NCI-H510A treated with DMSO at 0.1 percent for 48 hours (cell line): ENCODE measurements at places on chromosomes 3 and 15.

DNA sequence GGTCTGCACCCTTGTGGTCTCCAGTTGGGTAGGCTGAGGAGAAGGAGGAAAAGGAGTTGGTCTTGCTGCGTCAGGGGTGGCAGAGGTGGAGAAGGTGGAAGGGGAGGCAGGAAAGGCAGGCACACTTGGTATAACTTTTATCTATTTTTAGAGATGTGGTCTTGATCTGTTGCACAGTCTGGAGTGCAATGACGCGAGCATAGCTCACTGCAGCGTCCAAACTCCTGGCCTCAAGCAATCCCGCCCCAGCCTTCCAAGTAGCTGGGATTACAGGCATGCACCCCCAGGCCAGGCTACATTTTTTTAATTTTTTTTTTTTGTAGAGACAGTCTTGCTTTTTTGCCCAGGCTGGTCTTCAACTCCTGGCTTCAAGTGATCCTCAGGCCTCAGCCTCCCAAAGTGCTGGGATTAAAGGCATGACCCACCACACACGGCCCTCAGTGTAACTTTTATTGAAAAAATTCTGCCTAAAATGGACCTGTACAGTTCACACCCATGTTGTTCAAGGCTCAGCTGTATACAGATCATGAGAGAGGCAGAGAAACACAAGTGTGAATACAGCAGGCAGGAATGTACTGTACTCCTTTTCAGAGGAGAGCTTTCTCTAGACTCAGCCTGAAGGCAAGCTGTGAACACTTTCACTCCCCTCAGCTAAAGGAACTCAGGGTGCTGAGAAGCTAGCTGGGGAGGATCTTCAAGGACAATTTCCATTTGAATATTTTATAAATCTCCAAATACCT, 2.1 kb upstream of the RHOV start:
- DNase-seq = no peak

- no peak for DNase-seq
Observed at GRCh38 chr15:67305506-67305905, 50.9 kb downstream of the IQCH start.

DNA sequence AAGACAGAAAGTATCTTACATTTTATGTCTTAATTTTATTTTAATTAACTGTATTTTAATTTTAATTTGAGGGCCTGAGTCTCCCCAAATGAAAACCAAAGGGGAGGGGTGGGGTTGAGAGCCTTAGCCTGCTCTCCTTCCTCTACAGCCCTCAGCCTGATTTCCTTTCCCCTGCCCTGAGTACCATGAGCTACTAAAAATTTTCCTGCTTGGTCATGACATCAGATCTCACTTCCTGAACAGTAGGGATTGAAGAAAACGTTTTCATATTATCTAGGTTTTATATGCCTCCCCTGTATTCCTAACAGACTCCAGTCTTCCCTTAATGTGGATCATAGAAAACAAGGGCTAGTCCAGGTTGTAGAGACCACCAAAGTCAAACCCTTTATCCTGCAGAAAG, 133.9 kb downstream of the MYLK start:
- no peak for DNase-seq

DNA sequence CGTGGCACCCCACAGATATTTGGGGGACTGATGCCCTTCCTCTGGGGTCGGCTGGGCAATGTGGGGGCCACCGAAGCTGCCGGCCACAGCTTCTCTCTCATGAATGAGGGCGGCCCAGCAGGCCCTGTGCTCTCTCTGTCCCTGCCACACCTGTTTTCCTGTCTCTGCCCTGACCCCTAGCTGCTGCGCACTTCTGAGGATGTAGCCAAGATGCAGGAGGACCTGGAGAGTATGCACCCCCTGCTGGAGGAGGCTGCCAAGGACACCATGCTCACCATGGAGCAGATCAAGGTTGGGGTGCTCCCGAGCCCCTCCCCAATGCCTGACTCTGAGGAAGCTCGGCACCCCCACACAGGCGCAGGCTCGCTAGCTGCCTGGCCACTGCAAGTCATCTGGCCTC, 59.7 kb downstream of the SEMA3G start:
- peak; percentile 10 for DNase-seq

- DNase-seq = no peak
Observed at GRCh38 chr3:13415236-13415986, 4.7 kb downstream of the NUP210 start.

GRCh38 chr3:12356996-12357395, 68.1 kb downstream of the PPARG start:
- DNase-seq = no peak

DNA sequence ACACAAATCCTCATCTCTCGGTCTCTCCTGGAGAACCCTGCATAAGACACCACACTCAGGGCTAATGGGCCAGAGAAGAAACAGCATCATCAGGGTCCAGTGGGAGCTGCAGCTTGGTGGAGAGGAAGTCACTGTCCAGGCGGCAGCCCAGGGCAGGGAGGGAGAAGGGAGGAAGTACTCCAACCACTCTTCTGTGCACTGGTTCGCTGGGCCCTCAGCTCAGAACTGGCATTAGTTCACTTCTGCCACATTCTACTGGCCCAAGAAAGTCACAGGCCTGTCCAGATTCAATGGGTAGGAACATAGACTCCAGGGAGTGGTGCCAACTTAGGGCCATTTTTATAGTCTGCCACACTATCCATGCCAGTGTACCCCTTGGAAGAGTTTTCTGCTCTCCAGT, 169.0 kb downstream of the ABHD5 start:
- DNase-seq = no peak

GRCh38 chr3:53974324-53974723, 82.7 kb upstream of the SELENOK start:
- DNase-seq = no peak

DNA sequence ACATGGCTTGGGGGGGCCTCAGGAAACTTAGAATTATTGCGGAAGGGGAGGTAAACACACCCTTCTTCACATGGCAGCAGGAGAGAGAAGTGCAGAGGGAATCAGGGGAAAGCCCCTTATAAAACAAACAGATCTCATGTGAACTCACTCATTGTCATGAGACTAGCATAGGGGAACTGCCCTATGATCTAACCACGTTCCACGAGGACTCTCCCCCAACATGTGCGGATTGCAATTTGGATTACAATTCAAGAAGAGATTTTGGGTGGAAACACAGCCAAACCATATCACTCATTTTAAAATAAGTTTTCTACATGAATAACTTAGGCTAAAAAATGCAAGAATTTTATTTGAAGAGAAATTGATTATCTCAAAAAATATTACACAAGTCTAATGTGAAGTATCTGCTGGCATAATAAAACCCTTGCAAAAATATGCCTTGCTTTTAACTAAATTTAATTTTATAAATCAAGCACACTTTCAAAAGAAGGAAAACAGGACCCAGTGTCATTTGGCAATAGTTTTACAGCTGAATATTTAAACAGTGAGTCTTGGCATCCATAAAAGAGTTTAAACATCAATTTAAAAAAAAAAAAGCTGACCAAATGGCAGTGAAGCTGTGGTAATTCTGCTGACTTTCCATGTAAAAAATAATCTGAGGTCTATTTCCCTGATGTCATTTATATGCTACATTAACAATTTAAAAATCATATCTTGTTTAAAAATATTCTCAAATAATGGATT, 1057.2 kb downstream of the NAALADL2 start:
- DNase-seq = no peak

DNA sequence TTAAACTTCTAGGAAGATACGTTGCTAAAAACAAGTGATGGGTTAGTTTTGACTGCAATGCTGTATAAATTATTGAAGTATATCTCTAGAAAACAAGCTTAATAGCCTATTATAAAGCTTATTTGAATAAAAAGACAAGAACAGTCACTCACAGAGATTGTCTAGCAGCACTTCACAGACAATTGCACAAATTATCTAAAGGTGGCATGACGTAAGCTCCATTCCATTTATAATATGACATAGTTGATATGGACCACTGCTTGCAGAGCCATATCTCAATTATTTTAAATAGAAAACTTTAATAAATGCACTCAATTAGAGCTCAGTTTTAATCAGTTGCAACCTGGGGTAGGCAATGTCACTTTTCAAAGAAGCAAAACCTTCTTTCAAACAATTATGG, 319.9 kb upstream of the GBE1 start:
- no peak for DNase-seq

DNA sequence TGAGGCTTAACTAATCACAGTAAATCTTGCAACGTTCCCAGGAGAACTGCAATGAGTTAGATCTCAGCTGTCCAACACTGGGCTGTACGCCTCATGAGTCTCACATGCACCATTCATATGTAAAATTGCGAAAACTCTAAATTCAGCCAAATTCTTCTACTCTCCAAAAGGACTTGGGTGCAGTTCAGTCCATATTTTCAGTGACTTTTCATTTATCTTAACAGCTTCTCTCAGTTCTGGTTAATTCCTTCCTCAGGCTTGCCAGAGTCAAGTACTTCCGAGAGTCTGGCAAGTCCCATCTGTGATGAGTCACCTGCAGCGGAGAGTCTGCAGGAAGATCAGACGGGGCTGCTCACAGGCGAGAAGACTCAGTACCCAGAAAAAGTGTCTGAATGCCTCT, 11.5 kb downstream of the CCDC80 start:
- no peak for DNase-seq
